Activated CD4-positive, alpha-beta memory T cell treated with anti-CD3 and anti-CD28 coated beads for 36 hours (primary cell): ENCODE measurements at places on chromosomes 12 and 14. TPM values are rescaled to one million over a fixed set of nuclear protein-coding genes. Genes with fewer than 3 reads are reported as not detected.
A peak's percentile ranks its signal among the peaks of the same experiment; 100 is the strongest.

- no peak overlapping the region for H3K27ac ChIP-seq
- H3K4me3 ChIP-seq, result no peak overlapping the region
- DNase-seq, result no peak
These were observed 23.6 kb upstream of the USP44 start for GRCh38 chr12:95574799-95575452.

DNA sequence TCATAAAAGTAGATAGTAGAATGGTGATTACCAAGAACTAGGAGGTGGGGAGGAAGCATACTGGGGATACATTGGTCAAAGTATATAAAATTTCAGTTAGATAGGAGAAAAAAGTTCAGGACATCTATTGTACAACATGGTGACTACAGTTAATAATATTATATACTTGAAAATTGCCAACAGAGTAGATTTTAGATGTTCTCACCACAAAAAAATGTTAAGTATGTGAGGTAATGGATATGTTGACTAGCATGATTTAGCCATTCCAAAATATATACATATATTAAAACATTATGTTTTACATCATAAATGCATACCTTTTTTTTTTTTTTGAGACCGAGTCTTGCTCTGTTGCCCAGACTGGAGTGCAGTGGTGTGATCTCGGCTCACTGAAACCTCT, 31.0 kb downstream of the TMEM116 start:
- H3K27ac ChIP-seq, result no peak overlapping the region
- no peak overlapping the region for H3K4me3 ChIP-seq
- DNase-seq, result no peak
- H3K4me1 ChIP-seq, result peaks cover 21% of the 10 kb centered on the region

DNA sequence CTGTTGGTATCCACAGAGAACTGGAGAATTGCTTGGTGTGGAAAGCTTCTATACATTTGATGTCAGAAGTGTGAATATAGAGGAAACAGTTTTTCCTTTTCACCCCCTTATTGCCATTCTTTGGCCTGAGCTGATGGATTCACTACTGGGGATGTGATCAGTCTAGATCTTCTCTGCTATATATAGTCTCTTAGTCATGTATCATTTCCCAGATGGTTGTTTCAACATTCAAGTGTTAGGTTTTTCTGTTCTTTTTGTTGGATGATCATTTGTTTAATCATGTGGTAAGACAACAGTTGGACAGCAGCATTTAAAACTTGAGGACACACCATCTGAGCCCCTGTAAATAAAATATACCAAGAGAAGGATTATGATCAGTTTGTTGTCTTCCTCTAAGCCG, 29.6 kb downstream of the TMX1 start:
- H3K4me3 ChIP-seq, result no peak overlapping the region
- H3K27me3 ChIP-seq, result no peaks in the 10 kb centered on the region
- H3K36me3 ChIP-seq, result peaks cover 3% of the 10 kb centered on the region

DNA sequence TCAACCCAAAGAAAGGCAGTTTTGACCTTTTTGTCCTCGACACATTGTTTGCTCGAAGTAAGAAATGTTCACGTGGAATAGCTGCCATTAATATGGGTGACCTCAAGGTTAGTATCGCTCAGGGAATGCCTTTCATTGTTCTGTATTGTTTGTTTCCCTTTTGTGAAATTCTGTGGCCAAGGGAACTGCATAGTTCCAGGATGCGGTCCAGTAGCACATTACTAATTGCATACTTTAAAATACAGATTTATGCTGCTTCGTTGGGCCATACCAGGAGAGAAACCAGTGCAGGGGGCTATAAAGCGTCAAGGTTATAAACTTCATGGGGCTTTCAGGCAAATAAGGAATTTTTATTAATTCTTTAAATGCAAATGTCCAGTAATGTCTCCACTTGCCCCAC, 73.3 kb upstream of the USP44 start:
- peaks cover 8% of the 10 kb centered on the region for H3K27me3 ChIP-seq
- no peak for DNase-seq
- no peaks in the 10 kb centered on the region for H3K4me1 ChIP-seq
- H3K27ac ChIP-seq, result no peak overlapping the region
- no peaks in the 10 kb centered on the region for H3K36me3 ChIP-seq
- H3K4me3 ChIP-seq, result no peak overlapping the region

DNA sequence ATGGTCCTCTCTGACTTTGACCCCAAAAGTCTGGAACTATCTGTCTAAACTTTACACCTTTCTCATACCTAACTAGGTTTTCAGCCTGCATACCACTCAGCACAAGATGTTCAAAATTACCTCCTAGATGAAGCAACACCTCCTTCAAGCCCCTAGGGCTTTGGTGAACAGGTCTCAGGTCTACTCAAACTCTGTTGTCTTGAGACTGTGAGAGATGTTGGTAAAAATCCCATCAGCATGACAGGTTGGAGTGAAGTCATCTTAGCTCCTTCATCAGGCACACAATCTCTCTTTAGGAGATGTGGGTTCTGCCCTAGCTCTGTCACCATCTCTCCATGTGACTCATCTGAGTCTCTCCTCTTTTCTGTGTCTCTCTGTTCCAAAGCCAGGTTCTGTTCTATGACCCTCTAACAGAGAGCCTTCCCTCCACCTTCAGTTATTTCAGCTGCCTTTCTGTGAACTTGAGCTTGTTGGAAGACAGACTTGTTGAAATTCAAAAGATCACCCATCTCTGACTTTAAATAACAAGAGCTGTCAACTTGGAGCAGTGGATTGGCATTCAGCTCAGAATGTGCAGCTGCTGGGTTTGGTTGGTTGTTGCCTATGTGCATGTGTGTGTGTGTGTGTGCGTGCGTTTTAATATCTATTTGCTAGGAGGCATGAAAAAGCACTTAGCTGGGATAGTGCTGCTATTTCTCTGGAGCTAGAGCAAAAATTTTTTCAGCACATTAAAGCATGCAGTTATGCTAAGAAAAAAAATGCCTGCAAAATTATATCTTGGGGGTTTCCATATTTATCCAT, 130.7 kb downstream of the CRACR2A start:
- H3K4me3 ChIP-seq, result no peak overlapping the region
- peaks cover 27% of the 10 kb centered on the region for H3K36me3 ChIP-seq
- DNase-seq, result no peak

DNA sequence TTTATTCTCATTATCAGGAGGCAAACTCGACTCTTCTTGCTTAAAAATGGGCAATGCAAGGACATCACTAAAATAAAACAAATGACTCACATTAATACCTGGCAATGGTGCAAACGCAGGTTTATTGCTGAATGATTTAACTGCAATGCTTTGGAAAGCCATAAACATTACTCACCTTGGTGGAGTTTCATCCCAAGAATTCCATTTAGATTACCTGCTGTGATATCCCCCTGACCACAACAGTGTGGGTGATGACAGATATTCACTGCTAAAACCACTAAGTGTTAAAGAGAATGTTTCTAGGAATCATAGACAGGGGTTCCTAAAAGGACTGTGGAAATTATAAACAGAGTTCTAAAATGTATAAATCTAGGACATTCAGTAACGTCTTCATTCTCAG, 35.3 kb upstream of the CSRNP2 start:
- peak overlapping the region; percentile 18 for H3K27ac ChIP-seq
- no peaks in the 10 kb centered on the region for H3K27me3 ChIP-seq
- H3K4me1 ChIP-seq, result peaks cover 8% of the 10 kb centered on the region
- DNase-seq, result no peak
- H3K4me3 ChIP-seq, result no peak overlapping the region

DNA sequence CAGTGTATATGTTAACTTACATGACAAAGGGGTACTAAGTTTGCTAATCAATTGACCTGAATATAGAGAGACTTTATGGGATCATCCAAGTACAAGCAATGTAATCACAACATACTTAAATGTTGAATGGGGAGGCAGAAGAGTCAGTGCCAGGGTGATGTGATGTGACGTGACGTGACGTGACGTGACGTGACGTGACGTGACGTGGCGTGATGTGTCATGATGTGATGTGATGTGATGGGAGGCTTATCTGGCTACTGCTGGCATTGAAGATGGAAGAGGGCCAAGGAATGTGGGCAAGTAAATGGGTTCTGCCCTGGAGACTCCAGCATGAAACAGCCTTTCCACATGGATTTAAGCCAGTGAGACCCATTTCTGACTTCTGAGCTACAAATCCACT, 38.2 kb upstream of the PRB4 start:
- no peaks in the 10 kb centered on the region for H3K36me3 ChIP-seq
- H3K4me1 ChIP-seq, result no peaks in the 10 kb centered on the region
- H3K4me3 ChIP-seq, result no peak overlapping the region
- no peak for DNase-seq
- H3K27me3 ChIP-seq, result no peaks in the 10 kb centered on the region

DNA sequence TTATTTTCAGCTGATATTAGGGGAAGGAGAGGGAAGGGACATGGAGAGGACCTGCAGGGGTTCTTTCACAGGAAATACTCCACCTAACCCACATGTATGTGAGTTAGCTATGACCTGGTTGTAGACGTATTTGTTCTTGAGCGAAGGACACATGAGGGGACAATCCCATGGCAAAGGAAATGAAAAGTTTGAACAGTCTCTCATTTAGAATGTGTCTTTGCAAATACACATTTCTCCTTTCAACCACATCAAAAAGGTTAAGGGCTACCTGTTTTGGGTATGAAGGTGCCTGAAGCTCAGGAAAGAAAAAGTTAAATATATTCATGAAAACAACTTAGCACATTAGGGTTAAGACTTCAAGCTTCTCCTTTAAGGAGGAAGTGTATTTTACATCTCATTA, 7.4 kb downstream of the PYGL start:
- H3K36me3 ChIP-seq, result no peaks in the 10 kb centered on the region
- H3K27me3 ChIP-seq, result peaks cover 30% of the 10 kb centered on the region

DNA sequence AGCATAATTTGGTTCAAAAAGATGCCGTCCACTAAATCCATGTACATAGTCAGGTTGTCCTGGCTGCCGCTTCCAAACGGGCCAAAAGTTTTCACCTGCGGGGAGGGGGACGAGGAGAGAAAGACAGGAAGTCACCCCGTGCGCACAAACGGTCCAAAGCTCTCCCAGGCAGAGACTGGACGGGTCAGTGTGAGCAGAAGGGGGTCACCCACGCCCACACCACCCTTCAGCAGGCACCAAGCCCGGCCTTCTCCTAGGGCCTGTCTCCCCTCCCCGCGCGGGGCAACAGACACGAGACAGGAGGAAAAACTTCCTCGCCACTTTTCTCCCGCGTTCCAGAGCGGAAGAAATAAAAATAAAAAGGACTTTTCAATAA, 888 bp downstream of the CCDC88C start:
- peak; percentile 50 for DNase-seq
- peak overlapping the region; percentile 100 for H3K4me3 ChIP-seq
- H3K27me3 ChIP-seq, result no peaks in the 10 kb centered on the region
- H3K27ac ChIP-seq, result peak overlapping the region; percentile 100
- H3K36me3 ChIP-seq, result peaks cover 37% of the 10 kb centered on the region

DNA sequence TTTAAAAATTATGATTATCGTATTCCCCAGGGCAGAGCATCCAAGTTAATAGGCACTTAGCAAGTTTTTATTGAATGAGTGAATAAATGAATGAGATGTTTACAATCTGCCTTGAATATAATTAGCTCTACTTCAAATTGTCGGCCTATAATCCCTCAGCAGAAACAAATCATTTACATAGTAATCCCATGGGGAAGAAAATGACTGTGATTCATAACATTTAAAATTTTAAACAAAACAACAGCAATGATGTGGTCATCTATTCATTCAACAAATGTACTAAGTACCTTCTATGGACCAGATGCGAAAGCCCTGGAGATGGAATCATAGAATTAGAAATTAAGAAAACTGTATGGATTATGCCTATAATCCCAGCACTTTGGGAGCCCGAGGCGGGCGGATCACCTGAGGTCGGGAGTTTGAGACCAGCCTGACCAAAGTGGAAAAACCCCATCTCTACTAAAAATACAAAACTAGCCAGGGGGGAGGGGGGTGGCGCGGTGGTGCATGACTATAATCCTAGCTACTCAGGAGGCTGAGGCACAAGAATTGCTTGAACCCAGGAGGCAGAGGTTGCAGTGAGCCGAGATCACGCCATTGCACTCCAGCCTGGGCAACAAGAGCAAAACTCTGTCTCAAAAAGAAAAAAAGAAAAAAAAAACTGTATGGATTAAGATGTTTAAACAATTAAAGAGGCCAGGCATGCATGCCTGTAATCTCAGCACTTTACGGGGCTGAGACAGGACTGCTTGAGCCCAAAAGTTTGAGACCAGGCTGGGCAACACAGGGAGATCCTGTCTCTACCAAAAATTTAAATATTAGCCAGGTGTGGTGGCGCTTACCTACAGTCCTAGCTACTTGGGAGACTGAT, 17.7 kb upstream of the MDM2 start:
- no peaks in the 10 kb centered on the region for H3K36me3 ChIP-seq
- no peak overlapping the region for H3K27ac ChIP-seq
- no peaks in the 10 kb centered on the region for H3K4me1 ChIP-seq

The PMCH gene
- total RNA-seq, result not detected
